ENCODE measurements at places on chromosomes 11 and 22.

DNA sequence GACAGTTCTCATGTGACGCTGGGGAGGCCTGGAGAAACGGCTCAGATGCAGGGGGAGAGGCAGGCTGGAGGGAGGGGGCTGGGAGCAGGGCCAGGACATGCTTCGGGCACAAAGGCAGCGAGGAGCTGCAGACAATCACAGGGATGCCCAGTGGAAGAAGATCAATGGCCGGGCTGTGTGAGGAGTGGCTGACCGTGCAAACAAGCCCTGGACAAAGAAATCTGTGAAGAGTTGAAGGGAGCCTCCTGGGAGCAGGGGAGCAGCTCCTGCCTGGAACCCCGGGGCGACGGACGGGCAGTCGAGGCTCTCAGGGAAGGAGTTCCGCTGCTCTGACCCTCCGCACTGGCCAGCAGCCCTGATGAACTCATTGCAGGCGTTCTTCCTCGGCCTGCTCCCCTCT, 126.7 kb upstream of the B3GAT1 start:
- no peak for DNase-seq

DNA sequence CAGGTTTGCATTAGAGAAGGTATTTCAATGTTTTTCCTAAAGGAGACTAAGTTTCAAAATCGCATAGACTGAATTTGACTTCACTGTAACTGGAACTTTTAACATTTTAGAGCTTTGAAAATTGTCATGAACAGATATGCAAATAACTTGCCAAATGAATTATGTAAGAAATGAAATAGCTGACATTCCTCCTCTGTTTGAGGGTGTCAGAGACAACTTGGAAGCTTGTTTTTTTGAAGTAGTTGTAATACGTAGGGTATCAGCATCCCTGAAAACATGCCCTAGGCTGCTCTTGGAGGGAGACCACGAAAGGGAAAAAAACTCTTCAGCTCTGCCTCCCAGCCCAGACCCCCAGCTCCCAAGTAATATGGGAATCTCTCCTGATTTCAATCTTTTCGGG, 41.3 kb upstream of the CCDC179 start:
- no peak for DNase-seq

DNA sequence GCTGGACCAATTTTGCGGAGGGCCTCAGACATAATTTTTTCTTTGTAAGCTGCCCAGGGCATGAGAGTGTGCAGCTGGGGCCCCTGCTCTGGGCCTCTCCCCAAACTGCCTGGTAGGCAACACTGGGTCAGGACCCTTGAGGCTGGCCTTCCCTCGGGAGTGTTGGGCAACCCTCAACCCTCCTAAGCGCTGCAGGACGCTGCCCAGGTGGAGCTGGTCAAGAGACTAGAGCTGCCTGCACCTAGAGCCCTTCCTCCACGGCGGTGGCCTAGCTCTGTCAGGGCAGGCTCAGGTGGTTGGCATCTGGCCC, 505 bp upstream of the TMEM132A start:
- DNase-seq, result no peak

- DNase-seq, result peak; percentile 80
These were observed at the start of gene PITPNM1 for GRCh38 chr11:67504950-67505581. TSS of gene PITPNM1 (minus strand) at chr11:67505363. CDS start at chr11:67504180, 1,183 bp downstream.

DNA sequence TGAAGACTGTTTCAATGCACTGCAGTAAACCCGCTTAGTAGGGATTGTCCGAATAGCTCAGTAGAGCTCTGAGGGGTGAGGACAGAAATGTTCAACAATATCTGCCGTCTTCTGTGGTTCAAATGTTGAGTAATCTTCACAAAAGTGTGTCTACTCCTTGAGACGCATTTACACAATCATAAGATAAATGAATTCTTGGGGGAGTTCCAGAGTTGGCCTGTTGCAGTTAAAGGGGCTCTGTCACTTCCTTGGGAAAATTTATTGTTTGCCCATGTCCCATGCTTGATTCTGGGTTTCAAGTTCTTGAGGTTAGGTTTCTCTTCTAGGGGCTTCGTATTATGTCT, 614 bp downstream of the ANO3 start:
- DNase-seq, result no peak

DNA sequence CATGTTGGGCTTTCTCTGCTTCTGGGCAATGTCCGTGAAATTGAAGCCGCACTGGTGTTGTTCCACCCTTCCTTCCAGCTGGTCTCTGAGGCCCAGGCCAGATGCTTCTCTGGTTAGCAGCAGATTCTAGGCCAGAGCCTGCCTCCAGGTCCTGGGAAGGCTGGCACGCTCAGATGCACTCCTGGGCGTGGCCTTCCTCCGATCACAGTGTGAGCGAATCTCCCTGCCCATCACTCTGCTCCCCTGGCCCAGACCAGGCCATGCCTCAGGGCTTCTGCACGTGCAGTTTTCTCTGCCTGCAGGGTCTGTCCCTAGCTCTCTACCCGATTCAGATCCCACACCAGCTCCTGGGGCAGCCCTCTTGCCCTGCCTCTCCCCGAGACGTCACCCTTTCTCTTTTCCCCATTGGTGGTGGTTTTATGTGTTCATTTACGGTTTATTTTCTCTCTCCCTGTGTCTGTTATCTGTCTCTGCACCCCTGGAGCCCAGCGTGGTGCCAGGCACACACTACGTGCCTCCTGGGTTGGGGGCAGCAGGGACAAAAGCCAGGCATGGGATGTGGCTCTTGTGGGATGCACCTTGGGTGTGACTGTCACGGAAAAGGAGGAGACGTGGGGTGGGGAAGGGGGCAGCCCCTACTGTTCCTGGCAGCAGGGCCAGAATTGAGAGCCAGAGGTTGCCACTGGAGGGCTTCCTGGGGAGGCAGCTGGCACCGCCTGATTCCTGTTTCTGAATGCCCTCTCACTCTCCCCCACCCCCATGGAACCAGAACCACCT, 66.0 kb downstream of the KCNQ1 start:
- no peak for DNase-seq

DNA sequence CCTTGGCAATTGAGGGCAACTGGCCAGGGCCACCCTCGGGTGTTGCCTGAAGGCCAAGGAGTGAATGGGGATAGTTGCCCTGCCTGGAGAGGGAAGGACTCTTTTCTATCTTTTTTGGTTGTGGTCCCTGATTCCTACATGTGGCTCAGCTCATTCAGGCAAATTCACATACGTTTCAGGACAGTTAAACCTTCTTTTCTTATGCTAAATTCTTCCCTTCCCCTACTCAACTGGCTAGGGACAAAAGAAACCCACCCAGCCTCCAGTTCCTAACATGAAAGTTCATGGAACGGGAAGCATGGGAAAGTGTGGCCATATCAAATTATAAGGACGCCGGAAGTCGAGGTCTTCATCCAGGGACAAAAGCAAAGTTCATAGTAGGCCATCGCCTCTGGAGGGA, 26.3 kb upstream of the APLNR start:
- DNase-seq, result no peak

Data from kidney tubule cell (primary cell).